ENCODE measurements at places on chromosomes 5 and 9. TPM values are rescaled to one million over a fixed set of nuclear protein-coding genes. Genes with fewer than 3 reads are reported as not detected.

Gene PRR7
- polyA plus RNA-seq, result not detected

Gene PCDHGA5
- polyA plus RNA-seq, result 2.5 TPM

Gene S1PR3
- 0.19 TPM for polyA plus RNA-seq

Gene PKD2L2
- not detected for polyA plus RNA-seq

Data from Purkinje cell (primary cell).